ENCODE measurements at places on chromosomes 16 and 17.

- peak; percentile 62 for DNase-seq
Measured at GRCh38 chr17:43338886-43339516, 59.8 kb upstream of the ARL4D start.

DNA sequence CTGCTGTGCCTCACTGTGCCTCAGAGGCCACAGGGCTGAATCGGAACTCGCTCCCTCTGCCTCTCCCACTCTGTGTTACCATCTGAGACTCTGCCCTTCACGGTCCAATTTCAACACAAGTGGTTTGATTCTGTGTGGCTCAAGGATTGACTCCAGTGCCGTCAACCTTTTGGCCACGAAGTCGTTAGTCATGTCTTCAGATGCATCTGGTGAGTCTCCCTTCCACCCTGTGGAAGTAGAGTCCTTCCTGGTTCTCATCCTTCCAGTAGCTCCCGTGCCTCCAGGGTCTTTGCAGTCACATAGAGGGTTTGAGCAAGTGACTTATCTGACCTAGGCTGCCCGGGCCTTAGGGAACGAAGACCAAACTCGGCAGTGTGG, 51.2 kb downstream of the PGS1 start:
- no peak for DNase-seq

GRCh38 chr16:47519037-47519436, 57.9 kb downstream of the PHKB start:
- no peak for DNase-seq

GRCh38 chr17:1095090-1095852, 84.5 kb downstream of the ABR start:
- no peak for DNase-seq

DNA sequence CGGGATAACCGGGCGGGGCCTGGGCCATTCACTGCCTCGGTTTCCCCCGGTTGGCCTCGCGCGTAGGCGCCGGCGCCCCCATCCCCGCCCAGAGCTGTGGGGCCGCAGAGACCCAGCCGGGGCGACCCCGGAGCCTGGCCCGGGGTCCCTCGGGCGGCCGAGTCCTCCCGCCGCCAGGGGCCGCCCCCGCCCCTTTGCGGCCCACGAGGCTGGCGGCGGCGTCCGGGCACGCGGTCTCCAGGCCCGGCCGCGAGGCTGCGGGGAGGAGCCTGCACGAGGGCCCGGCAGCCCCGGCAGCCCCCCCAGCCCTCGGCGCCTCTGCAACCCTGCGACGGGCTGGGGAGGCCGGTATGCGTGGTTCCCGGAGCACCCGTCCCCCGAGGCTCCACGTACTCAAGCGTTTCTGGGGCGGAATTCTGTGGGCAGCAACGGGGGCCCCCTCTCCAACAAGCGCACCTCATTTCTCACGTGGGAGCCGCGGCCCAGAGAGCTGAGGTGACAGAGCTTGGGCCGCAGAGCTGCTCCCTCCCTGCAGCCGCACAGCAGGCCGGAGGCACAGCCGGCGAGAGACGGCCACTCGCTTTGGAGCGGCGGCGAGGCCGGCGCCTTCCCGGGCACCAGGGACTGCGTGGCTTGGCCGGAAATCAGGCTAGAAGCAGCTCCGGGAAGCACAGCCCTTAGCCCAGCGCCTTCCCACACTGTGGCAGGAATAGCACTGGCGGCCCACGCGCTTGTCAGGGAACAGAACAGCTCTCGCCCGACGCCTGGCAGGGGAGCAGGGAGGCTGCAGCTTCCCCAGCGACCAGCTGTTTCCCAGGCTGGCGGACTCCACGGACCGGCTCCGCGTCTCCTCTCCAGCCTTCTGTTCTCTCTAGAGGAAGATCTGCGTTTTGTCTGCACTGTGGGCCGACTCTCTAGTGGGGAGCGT, 867 bp upstream of the LIMD2 start:
- DNase-seq = peak; percentile 58

DNA sequence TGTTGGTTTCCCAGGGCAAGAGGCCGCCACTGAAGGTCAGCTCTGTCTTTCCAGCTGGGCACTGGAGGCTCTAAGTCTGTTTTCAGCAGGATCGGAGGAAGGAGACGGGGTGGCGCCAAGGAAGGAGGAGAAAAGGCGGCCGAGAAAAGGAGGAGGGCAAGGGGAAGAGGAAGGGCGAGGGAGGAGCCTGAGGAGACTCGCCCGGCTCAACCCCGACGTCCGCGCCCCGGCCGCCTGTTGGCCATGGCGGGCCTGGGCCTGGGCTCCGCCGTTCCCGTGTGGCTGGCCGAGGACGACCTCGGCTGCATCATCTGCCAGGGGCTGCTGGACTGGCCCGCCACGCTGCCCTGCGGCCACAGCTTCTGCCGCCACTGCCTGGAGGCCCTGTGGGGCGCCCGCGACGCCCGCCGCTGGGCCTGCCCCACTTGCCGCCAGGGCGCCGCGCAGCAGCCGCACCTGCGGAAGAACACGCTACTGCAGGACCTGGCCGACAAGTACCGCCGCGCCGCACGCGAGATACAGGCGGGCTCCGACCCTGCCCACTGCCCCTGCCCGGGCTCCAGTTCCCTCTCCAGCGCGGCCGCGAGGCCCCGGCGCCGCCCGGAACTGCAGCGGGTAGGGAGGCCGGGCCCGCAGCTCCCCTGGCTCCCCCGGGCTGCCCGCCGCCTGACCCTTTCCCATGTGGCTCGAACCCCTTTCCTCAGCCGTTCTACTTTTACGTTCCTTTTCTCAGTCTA, at the start of gene RNF135:
TSS of gene RNF135 (plus strand) at position 209 of the 737 bp plus-strand sequence. CDS start at position 244, 35 bp downstream.
- DNase-seq = peak; percentile 40

GRCh38 chr17:80382956-80383355, 32.0 kb upstream of the ENDOV start:
- DNase-seq = no peak

DNA sequence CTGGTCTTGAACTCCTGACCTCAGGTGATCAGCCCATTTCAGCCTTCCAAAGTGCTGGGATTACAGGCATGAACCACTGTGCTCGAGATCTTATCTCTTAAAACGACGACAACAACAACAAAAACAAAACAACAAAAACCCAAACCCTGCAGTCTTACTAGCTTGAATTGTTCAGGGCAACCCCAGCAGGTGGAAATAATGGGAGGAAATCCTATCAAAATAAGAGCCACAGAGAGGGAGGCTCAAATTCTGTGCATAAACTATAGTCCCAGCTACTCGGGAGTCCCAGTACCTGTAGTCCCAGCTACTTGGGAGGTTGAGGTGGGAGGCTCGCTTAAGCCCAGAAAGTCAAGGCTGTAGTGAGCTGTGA, 16.5 kb upstream of the ATP6V0A1 start:
- DNase-seq = no peak

- DNase-seq = no peak
Measured at GRCh38 chr16:49473773-49474172, 100.2 kb downstream of the C16orf78 start.

DNA sequence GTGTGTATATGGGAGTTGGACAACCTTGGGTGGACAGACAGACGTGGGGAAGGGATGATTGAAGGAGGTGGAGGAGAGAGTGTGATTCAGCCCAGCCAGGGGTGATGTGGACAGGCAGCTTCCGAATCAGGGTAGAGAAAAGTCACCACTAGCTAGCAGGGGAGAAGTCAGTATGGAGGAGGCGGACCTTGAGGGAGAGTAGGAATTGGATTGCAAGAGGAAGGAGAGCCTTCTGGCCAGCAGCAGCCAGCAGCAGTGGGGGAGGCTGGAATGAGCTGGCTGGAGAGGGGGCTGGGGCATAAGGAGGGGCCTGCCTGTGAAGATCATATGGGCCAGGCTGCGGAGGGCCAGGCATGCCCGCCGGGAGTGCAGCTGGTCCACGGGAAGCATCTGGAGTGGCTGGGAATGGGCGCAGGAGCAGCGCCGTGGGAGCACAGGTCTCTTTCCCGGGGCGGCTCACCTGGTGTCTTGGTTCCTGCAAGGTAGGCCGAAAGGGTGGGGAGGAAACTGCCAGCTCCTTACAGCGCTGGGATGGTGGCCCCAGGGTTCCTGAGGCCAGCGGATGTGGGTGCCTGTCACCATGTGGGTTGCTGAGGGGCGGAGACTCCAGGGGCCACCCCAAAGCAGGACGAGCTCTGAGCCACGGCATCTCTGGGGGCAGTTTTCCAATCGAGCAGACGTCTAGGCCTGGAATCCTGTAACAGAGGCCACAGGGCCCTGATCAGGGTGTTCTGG, 235.3 kb downstream of the SEC14L1 start:
- DNase-seq = peak; percentile 77

GRCh38 chr16:55642611-55643010, 13.2 kb upstream of the SLC6A2 start:
- DNase-seq = no peak

DNA sequence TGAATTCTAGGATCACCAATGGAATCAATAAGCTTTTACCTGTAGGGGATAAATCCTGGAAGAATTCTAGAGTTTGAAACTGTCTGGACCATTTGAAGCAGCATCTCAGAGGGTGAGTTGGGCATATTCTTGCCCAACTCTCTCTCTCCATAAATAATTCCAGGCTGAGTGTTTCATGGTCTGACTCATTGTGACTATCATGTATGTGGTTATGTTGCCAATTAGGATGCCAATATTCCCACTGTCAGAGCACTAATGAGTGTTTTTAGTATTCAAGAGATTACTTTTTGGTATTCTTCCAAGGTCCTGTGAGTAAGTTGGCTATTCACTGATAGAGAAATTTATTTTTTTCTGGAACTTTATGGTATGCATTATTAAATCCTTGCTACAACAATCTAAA, 456.9 kb downstream of the TOX3 start:
- no peak for DNase-seq

DNA sequence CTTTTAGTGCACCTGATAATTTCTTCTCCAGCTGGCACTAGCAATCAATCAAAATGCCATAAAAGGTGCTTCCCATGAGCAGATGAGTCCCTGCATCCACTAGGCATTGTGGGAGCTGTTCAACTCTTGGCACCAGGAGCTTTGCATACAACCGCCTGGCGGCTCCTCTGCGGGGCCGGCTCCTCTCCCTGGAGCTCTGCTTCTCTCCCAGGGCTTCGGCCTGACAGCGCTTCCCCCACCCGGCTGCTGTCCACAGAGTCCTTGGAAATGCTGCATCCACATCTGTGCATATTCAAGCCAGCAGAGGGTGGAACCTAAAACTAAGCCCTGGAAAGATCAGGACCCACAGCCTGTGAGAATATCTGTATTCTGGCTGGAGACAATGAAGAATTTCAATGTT, 62.9 kb downstream of the LMF1 start:
- no peak for DNase-seq

GRCh38 chr16:5393070-5393469, 295.5 kb upstream of the EEF2KMT start:
- DNase-seq = no peak

DNA sequence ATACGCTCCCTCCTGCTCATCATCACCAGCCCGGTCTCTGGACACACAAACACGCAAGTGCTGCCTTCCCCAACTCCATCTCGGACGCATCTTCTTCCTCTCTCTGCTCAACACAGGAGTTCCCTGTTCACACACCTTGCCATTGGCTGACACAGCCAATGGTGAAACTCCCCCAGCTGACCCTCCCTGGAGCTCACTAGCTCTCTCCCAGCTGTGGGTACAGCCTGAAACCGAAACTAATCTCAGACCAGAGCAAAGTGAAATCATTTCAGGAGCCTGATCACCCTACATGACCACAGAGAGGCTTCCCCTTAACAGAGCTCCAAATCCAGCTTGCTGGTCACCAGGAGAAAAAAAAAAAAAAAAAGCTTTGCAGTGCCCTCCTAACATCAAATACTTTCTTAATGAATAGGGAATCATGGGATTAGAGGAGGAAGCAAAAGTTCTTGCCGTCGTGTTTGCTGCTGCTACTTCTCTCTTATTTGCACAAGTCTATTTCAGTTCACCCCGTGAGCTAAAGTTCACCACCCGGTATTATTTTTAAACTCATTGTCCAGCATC, 8.3 kb downstream of the CUEDC1 start:
- DNase-seq = no peak

- DNase-seq = no peak
Measured at GRCh38 chr17:74761419-74761818, 13.0 kb downstream of the NHERF1 start.

- no peak for DNase-seq
Measured at GRCh38 chr16:88596483-88596882, 26.3 kb downstream of the ZC3H18 start.

DNA sequence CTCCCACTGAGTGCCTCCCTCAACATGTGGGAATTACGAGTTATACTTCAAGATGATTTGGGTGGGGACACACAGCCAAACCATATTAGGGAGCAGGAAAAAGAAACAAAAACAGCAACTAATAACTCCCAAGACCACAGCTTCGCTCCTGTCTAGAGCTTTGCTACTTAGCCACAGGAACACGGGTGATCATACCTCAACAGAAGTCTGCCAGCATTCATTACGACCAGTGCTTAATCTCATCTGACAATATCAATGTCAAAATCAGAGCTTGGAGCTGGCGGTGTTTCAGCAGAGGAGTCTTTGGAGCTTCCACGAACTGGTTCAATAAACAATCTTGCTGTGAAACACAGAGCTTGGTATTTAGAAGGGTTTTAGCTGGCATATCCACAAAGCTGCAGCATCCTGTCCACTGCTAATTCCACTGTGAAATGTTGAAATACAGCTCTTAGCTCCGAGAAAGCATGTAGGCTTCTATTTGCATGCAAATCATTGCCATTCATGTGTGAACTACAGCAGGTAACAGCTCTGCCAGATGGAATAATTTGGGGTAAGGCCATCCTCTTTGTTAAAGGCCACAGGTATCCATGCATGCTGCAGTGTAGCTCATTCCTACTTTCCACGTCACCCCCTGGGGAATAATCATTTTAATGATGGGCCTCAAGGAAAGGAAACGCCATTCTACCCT, 128.4 kb upstream of the GOT2 start:
- DNase-seq = no peak

- no peak for DNase-seq
Measured at GRCh38 chr16:66311306-66311705, 55.2 kb upstream of the CDH5 start.

- no peak for DNase-seq
Measured at GRCh38 chr16:79109771-79110170, 490.8 kb downstream of the MAF start.

- DNase-seq = no peak
Measured at GRCh38 chr17:33142705-33143299, 150.3 kb downstream of the ASIC2 start.

DNA sequence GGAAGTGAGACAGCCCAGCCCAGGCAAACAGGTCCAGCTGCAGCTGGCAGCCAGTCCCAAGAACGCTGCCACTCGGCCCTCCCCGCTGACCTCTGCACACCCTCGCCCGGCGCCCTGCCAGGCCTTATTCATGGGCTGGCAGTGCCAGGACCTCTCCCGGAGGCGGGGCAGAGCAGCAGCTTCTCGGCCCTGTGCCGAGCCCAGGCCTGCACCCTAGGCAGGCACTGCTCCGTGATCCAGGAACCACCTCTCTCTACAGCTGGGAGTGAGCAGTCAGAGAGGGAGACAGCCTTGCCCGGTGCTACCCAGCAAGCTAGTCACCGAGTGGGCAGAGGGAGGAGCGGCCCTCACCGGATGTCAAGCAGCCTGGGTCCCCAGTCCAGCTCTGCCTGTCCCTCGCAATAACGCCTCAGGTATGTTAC, 79.9 kb upstream of the CBX4 start:
- DNase-seq = no peak

- no peak for DNase-seq
Measured at GRCh38 chr16:79269211-79269863, 331.2 kb downstream of the MAF start.

DNA sequence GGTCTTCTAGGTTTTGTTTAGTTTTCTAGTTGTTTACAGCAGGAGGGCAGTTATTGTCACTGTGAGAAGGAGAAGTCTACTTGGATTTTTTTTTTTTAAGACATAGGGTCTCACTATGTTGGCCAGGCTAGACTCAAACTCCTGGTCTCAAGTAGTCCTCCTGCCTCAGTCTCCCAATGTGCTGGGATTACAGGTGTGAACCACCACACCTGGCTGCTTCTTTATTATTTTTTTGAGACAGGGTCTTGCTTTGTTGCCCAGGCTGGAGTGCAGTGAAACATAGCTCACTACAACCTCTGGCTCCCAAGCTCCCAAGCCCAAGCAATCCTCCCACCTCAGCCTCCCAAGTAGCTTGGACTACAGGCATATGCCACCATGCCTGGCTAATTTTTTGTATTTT, 68.3 kb upstream of the STAC2 start:
- DNase-seq = no peak
